T-helper 9 cell (primary cell): ENCODE measurements at places on chromosomes 1 and 21.

DNA sequence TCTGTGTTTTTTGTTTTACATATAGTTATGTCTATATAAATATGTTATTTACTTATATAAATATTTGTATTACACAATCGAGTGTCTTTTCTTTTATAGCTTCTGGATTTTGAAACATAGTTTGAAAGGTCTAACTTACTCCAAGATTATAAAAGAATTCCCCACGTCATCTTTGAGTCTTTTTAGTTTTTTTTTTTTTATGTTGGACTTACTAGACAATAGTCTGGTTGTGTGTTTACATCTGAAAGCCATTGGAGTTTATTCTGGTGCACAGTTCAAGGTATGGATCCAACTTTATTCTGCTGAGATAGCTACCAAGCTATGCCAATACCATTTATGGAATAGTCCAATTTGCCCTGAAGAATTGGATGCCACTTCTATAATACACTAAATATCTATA is 26.1 kb upstream of the RCAN3 start:
- no peak for DNase-seq

DNA sequence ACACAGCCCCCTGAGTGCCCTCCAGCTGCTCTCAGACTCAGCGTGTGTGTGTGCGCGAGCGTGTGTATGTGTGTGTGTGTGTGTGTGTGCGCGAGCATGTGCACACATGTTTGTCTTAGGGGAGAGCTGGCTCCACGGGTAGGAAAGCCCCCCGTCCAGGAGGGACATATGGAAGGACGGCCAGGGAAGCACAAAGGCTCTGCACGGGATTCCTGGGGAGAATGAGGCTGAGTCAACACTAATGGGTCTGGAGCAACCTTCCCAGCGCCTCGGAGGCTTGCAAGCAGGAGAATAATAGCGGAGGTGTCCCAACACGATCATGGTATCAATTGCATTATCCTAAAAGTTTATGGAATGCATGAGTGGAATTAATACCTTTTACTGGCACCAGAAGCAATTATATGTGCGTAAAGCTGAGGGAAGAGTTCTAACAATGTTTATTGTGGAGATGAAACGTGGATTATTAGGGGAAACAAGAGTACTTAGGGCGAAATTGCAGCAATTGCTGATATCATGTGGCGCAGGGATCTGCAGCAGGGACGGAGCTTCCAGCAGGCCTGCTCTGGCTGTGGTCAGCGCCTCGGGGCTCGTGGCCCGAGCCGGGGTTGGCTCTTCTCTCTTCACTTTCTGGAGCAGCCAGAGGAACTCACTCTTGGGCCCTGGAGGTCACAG is 40.3 kb upstream of the CCDC27 start:
- DNase-seq, result no peak

DNA sequence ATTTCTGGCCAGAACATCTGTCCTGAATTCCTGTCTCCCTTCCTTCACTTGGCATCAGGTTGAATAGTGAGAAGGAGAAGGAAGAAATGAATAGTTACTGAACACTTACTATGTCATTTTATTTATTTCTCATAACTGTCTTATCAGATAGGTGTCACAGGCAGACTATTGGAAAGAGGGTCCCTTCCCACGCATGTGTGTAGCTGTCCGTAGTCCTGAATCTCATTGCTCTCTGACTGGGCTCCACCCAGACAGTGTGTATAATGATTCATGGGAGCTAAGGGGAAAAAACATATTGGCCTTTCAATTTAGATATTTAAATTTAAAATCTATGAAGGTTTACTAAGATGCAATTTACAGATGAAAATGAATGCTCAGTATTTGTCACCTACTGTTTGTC is 86.1 kb downstream of the OMA1 start:
- no peak for DNase-seq

GRCh38 chr21:38039841-38040240 is 123.6 kb upstream of the KCNJ6 start:
- DNase-seq, result no peak

DNA sequence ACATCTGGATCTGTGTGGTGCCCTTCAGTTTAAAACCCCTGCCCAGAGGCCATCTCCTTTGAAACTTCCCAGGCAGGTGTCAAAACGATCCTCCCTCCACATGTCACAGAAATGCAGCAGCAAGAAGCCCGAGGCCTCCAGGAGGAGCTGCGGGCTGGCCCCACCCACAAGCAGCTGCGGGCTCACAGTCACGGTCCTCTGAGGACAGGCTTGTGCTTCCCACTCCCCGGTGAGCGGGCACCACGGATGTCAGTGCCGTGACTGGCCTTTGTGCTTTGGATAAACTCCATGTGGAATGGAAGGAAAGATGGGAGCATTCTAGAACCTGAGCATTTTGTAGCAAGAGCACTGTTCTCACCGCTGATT is 65.8 kb downstream of the SIK1 start:
- DNase-seq, result no peak

DNA sequence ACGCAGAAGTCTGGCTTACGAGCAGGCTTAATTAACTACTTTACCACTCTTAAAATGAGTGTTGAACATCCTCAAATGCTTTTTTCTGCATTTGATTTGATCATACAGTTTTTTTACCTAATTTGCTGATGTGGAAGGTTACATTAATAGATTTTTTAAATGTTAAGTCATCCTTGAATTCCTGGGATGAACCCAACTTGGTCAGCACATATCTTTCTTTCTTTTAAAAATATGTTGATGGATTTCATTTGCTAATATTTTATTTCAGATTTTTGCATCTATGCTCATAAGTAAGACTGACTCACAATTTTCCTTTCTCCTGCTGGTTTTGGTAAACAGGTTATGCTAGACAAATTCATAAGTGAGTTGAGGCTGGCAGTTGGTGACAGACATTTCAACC is 82.9 kb downstream of the LHX4 start:
- DNase-seq, result no peak

DNA sequence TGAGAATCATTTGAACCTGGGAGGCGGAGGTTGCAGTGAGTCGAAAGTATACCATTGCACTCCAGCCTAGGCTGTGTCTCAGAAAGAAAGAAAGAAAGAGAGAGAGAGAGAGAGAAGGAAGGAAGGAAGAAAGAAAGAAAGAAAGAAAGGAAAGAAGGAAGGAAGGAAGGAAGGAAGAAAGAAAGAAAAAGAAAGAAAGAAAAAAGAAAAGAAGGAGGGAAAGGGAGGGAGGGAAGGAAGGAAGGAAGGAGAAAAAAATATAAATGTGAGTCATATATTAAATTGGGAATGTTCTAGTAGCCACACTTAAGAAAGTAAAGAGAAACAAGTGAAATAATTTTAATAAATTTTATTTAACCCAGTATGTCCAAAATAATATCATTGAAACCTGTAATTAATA is 16.7 kb upstream of the CITED4 start:
- DNase-seq, result no peak

DNA sequence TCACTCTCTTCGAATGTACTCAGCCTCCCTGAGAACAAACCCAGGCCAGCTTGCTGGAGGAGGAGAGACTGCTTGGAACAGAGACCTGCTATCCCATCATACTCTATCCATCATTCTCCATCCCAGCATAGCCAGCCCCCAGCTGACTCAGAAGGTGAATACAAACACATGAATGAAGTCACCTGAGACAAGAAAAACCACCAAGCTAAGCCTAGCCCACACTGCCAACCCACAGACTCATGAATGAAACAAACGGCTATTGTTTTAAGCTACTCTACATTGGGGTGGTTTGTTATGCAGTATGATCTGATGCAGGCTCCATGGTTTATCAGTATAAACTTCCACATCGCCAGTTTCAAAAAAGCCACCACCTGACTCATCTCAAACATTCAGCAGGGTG is 395.6 kb downstream of the SETD4 start:
- no peak for DNase-seq

DNA sequence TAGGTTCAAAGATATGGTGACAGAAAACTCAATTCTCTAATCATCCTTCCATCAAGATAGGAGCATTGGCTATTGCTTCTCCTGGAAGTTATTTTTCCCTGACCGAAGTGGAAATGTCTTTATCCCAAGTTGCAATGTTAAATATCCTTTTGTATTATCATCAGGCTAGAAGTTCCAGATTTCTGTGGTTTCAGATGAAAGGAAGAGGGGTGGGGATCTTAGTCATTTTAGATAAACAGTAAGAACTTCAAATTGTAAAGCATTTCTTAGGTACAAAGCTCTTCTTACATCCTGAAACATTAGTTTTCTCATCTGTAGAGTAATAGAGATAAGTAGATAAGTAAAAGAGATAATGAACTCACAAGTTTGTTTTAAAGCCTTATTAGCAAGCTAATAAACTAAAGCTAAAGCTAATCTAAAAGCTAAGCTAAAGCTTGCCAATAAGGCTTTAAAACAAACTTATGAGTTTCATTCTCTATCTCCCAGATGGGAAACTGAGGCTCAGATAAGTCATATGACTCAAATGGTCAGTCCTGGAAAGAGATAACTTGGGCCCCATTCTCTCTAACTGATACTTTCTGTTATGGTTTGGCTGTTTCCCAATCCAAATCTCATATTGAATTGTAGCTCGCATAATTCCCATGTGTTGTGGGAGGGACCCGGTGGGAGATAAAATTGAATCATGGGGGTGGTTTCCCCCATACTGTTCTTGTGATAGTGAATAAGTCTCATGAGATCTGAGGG is 99.2 kb upstream of the KCNK2 start:
- no peak for DNase-seq

- DNase-seq, result no peak
Measured at GRCh38 chr1:42924851-42925760, 33.6 kb downstream of the SLC2A1 start.
